ENCODE measurements at places on chromosomes 2 and 18. TPM values are rescaled to one million over a fixed set of nuclear protein-coding genes. Genes with fewer than 3 reads are reported as not detected.
A peak's percentile ranks its signal among the peaks of the same experiment; 100 is the strongest.

- H3K36me3 ChIP-seq, result no peaks in the 10 kb centered on the region
- no peak overlapping the region for H3K27ac ChIP-seq
- peaks cover 14% of the 10 kb centered on the region for H3K27me3 ChIP-seq
- DNase-seq, result no peak
These were observed 26.4 kb upstream of the ATRAID start for GRCh38 chr2:27185331-27186026.

GRCh38 chr2:202938960-202939359, 26.9 kb downstream of the CARF start:
- peaks cover 10% of the 10 kb centered on the region for H3K36me3 ChIP-seq
- no peak overlapping the region for H3K4me3 ChIP-seq
- H3K27me3 ChIP-seq, result no peaks in the 10 kb centered on the region
- H3K4me1 ChIP-seq, result no peaks in the 10 kb centered on the region
- DNase-seq, result no peak

DNA sequence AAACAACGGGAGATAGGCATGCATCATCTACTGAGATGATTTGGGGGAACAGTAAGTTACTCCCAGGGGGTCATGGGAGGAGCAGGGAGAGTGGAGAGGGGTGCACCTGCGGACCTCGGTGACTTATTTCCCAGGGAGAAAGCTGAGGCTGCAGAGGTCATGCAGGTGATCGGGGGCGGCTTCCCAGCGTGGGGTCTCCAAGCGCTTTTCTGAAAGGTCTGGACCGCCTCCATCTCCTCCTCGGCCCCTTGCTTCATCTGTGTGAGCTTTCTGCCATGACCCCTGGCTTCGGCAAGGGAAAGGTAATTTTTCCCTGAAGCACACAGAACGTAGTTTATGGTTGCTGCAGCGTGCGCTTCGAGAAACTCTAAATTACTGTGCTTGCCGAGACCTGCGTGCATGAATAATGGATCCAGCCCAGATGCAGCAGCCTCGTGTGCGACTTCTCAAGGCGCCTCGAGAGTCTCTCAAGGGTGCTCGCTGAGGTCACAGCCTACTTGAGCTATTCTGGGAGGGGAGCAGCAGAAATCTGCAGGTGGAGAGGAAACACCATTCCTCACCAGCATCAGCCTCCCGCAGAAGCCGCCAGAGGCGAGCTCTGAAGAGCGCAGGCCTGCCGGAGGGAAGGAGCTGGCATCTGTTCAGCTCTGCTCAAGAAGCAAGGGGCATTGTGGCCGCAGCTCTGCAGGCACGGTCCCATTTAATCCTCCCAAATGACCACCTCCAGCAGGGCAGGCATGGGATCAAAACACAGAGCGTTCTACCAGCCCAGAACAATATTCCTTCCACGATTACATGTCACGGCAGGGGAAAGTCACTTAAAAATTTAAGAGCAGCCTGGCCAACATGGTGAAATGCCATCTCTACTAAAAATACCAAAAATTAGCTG, 308.4 kb upstream of the MYT1L start:
- no peaks in the 10 kb centered on the region for H3K27me3 ChIP-seq
- DNase-seq, result no peak
- H3K27ac ChIP-seq, result no peak overlapping the region
- no peak overlapping the region for H3K4me3 ChIP-seq
- peaks cover 8% of the 10 kb centered on the region for H3K4me1 ChIP-seq

GRCh38 chr2:231985823-231986261, 24.3 kb downstream of the DIS3L2 start:
- H3K27me3 ChIP-seq, result no peaks in the 10 kb centered on the region
- peaks cover 31% of the 10 kb centered on the region for H3K4me1 ChIP-seq
- DNase-seq, result peak; percentile 24
- H3K27ac ChIP-seq, result no peak overlapping the region

GRCh38 chr18:67568166-67568565, 51.6 kb upstream of the DSEL start:
- no peaks in the 10 kb centered on the region for H3K4me1 ChIP-seq
- H3K4me3 ChIP-seq, result no peak overlapping the region
- DNase-seq, result no peak
- H3K27ac ChIP-seq, result no peak overlapping the region
- no peaks in the 10 kb centered on the region for H3K36me3 ChIP-seq

- no peaks in the 10 kb centered on the region for H3K27me3 ChIP-seq
- peaks cover 4% of the 10 kb centered on the region for H3K4me1 ChIP-seq
- no peaks in the 10 kb centered on the region for H3K36me3 ChIP-seq
- H3K4me3 ChIP-seq, result no peak overlapping the region
- DNase-seq, result no peak
- no peak overlapping the region for H3K27ac ChIP-seq
These were observed 103.1 kb upstream of the CXCR4 start for GRCh38 chr2:136221026-136221425.

- peaks cover 18% of the 10 kb centered on the region for H3K4me1 ChIP-seq
- H3K36me3 ChIP-seq, result no peaks in the 10 kb centered on the region
- H3K4me3 ChIP-seq, result peak overlapping the region; percentile 48
- peaks cover 51% of the 10 kb centered on the region for H3K27me3 ChIP-seq
- peak; percentile 4 for DNase-seq
These were observed 807 bp downstream of the GAREM1 start for GRCh38 chr18:32469691-32470459.

- no peaks in the 10 kb centered on the region for H3K36me3 ChIP-seq
- H3K27me3 ChIP-seq, result no peaks in the 10 kb centered on the region
- DNase-seq, result no peak
- no peak overlapping the region for H3K27ac ChIP-seq
- no peaks in the 10 kb centered on the region for H3K4me1 ChIP-seq
These were observed 429.0 kb upstream of the PIK3C3 start for GRCh38 chr18:41526054-41526453.

SCG2 gene
- total RNA-seq, result not detected

NCKAP1 gene
- total RNA-seq, result 3.1 TPM

PRKAG3 gene
- not detected for total RNA-seq

CRYGA gene
- not detected for total RNA-seq

ANKAR gene
- 3.6 TPM for total RNA-seq

SIX3 gene
- total RNA-seq, result not detected

DNAH7 gene
- total RNA-seq, result 0.07 TPM

All from activated CD8-positive, alpha-beta T cell treated with anti-CD3 and anti-CD28 coated beads for 36 hours (primary cell).